Gastroesophageal sphincter (tissue), 4 donors: ENCODE measurements at places on chromosomes 5 and 9.

- ATAC-seq, result no peak
Measured at GRCh38 chr9:125280945-125281344, 19.3 kb downstream of the GAPVD1 start.

- no peak for ATAC-seq
Measured at GRCh38 chr5:174426388-174426787, 298.0 kb upstream of the MSX2 start.

- ATAC-seq, result no peak
Measured at GRCh38 chr5:77438071-77438470, 54.0 kb downstream of the WDR41 start.

DNA sequence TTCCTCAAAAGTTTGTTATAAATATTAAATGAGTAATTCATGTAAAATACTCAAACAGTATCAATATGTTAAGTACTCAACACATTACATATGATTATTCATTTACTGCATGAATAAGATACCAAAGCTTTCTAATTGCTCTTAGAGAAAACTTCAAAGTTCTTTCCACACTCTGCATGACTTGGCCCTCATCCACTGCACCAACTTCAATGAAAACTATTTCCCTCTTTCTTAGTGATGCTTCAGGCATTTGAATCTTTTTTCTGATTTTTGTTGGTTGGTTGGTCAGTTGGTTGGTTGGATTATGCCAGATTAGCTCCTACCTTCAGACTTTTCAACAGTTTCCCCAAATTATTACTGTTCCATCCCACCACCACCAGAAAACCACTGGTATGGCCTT, 314.7 kb upstream of the RGMB start:
- ATAC-seq, result no peak

DNA sequence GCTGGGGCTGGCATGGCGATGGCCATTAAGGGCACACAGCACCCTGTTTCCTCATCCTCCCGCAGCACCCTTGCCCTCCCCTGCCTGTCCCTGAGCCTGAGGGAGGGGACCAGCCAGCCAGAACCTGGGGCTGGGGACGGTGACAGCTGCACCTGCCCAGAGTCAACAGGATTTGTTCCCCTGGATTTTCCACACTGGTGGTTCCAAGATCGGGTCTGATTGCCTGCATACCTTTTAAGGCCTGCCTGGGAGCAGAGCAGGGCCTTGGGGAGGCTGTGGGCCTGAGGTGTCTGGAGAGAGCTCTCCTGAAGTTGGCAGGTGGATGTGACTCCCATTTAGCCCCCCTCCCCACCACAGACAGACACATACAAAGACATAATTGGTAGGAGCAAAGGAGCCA, 61.0 kb upstream of the C5orf58 start:
- no peak for ATAC-seq

DNA sequence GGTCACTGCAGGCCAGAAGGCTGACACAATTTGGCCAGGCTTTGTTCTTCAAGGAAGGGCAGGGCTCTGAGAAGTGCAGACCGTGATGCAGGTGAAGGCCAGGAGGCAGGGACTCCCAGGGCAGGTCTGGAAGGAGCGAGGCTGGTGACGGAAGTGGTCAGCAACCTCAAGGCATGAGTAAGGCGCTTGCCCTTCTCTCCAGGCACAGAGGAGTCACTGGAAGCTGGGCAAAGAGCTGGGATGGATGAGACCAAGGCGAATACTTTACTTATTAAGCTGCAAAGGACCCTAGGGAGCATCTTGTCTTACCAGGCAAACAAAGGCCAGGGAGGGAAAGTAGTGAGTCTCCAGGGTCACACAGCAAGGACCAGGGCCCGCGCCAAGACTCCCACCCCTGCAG, 18.6 kb downstream of the IRF1 start:
- no peak for ATAC-seq

GRCh38 chr5:111596705-111597104, 84.4 kb upstream of the STARD4 start:
- ATAC-seq, result no peak

GRCh38 chr5:157540124-157540523, 35.5 kb downstream of the ADAM19 start:
- ATAC-seq, result no peak

- no peak for ATAC-seq
Measured at GRCh38 chr5:102286476-102286875, 9.6 kb downstream of the SLCO4C1 start.

- ATAC-seq, result no peak
Measured at GRCh38 chr5:7467179-7467578, 71.2 kb downstream of the ADCY2 start.

DNA sequence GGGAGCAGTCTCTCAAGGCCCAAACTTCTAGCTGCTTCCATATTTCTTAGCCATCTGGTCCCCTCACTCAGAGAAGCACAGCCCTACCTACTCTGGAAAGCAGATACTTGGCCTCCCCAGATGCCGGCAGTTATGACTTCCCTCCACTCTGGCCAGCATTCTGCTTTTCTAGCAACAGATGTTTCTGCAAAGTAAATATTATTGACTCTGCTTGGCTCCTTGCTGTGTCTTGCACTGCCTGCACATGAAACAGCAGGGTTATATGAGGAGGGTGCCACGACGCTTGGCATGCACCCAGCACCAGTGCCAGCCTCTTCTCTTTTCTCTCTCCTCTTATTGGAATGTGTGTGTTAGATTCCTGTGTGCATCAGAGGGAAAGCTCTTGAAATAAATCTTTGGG, 99.7 kb downstream of the ARHGAP26 start:
- ATAC-seq, result peak; percentile 34

DNA sequence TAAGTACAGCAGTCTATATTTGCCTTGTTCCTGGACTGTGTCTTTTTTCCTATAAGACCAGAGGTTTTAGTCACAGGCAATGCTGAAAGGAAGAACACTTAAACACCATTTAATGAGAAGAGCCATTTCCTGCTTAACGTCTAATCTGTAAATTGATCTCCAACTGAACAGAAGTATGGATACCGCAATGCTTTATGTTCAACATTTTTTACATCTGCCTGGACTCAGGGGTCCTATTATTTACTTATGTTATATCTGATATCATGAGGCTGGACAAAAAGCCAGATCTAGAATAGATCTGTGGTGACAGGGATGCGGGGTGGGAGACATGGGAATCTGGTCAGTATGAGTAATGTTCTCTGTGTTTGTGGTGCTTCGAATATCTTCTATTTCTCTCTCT, 334.6 kb upstream of the MPDZ start:
- no peak for ATAC-seq

- ATAC-seq, result peak; percentile 43
Measured at GRCh38 chr5:39469777-39470415, 45.1 kb upstream of the DAB2 start.

DNA sequence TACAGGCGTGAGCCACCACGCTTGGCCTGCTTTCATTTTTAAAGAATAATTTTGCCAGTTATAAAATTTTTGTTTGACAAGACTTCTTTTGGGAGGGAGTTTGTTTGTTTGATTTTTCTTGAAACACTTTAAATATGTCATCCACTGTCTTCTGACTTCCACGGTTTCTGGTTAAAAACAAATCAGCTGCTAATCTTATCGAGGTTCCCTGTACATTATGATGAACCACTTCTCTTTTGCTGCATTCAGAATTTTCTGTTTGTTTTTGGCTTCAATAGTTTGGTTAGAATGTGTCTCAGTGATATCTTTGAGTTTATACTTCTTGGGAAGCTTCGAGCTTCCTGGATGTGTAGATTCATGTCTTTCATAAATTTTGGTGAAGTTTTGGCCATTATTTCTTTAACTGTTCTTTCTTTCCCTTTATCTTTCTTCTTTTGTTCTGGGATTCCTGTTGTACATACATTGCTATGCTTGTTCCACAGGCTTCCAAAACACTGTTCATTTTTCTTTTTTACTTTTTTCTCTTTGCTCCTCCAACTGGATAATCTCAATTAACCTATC, 60.8 kb downstream of the MSX2 start:
- no peak for ATAC-seq

- no peak for ATAC-seq
Measured at GRCh38 chr5:180643191-180643851, 6.1 kb downstream of the FLT4 start.

DNA sequence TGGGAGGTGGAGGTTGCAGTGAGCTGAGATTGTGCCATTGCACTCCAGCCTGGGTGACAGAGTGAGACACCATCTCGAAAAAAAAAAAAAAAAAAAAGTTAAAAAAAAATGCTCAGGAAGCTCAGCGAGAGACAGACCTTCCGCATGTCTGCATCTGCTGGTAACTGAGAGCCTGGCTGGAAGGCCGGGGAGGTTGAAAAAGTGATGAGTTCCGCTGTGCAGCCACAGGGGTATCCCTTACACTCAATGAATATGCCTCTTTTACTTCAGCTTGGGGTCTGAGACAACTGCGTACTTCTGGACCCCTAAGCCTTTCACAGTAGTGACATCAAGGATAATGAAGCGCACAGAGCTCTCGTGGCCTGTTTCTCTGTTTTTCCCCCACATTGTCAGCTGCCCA, 179.9 kb upstream of the KLF4 start:
- no peak for ATAC-seq

GRCh38 chr5:67404256-67405100, 207.9 kb upstream of the CD180 start:
- no peak for ATAC-seq

DNA sequence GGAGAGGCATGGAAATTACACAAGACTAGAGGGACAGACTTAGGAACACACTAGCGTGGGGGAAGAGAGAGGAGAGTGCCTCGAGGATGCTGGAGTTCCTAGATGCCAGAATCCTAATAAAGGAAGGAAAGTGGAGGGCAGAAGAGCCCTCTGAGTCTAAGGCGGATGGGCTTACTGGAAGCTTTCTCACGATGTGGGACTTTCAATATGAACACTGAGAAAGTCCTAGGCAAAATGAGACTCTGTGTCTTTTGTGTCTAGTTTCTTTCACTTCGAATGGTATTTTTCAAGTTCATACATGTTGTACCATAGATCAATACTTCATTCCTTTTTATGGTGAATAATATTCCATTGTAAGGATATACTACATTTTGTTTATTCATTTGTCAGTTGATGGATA, 239.4 kb downstream of the NSG2 start:
- no peak for ATAC-seq

DNA sequence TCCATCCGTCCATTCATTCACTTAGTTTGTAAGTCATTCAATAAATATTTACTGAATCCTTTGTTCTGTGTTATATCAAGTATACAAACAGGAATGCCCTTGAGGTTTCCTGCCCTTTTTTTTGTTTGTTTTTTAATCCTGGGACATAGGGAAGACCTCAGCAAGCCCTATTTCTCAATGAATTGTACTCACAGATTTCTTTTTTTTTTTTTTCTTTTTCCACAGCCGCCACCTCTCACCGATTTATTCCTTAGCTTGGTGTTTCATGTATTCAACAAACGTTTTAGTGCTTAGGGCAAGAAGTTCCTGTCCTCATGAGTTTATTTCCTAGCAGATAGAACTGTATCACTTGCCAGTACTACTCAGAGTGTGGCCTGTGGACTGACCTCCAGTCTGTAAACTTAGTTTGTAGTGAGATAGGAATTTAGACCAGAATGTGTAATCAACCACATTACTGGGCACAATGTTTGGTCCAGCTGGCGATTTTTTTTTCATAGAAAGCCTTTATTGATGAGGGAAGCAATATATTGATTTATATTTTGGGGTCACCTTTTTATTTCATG, 35.4 kb upstream of the C5orf47 start:
- no peak for ATAC-seq

GRCh38 chr9:124761710-124762109, 9.4 kb downstream of the NR6A1 start:
- no peak for ATAC-seq

DNA sequence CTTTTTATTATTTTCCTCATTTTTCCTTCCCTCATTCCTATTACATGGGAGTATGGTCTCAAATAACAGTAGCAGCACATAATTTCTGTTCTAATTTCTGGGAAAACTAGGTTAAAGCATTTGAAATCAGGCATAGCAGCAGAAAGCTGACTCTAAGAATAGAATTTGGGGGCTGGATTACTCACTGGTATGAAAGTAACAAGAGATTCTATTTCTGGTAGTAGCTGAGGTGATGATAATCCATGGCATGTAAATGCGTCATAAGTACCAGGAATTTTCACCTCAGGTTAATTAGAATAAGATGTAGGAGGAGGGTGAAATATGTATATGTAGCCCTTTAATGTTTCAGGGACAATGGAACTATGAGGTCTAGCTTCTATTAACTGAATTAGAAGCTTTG, 662.0 kb downstream of the PTPRD start:
- no peak for ATAC-seq

DNA sequence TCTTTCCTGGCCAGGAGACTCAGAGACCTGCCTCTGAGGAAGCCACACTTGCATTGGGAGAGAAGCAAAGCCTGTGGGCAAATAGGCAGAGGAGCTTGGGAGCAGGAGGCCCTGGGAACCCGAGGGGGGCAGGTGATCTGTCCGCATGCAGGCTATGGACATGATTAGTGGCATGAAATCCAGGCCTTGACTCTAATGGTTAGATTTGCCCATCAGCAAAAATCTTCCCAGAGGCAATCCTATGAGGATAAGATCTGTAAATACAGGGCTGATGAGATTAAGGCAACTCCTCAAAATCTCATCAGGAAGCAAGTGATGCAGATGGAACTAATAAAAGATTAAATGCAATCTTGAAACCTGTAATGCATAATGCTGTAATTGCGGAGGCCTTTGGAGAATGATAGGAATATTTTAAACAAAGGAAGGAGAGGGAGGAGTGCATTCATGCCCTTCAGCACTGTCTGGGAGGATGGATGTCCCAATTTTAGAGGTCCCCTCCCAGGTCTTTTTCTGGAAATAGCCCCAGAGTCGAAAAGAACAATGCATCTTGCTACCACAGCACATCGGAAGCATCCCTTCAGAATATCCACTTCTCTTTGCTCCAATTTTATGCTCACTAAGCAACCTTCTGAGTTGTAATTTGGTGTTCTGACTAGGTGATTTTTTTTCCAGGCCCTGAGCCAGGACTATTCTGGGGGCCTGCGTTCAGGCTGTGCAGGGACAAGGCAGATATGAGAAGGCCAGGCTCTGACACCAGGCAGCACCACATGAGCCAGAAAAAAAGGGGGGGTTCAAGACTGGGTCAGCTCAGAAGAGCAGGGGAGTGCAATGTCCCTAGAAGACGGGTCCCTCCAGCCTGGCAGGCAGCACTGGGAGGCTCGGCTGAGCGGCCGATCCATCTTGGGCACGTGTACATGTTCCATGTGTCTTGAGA, 66.5 kb downstream of the MED10 start:
- ATAC-seq, result no peak

- ATAC-seq, result no peak
Measured at GRCh38 chr5:59042201-59043055, 459.6 kb downstream of the RAB3C start.

DNA sequence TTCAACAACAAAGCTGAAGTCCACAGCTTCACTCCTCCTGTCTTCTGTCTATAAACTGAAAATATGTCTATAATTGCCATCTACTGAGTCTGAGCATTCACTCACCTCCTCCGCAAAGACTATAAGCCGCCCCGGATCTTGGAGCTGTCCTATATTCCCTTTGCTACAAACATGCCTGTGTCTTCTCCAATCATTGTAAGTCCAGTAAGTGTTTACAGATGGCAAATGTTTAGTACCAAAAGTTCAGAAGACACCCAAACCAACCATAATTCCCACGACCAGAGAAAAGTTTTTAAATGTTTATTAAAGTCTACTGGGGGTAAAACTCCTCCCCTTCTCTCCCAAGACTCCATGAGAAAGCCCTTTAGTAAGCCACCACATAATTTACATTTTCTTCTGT, 80.9 kb downstream of the EBF1 start:
- no peak for ATAC-seq

GRCh38 chr5:178527458-178528307, 62.5 kb downstream of the COL23A1 start:
- ATAC-seq, result peak; percentile 43
